ENCODE measurements at places on chromosomes 3 and 15. TPM values are rescaled to one million over a fixed set of nuclear protein-coding genes. Genes with fewer than 3 reads are reported as not detected.
A peak's percentile ranks its signal among the peaks of the same experiment; 100 is the strongest.

GRCh38 chr15:82533801-82534200 is 6.5 kb downstream of the RPS17 start:
- H3K36me3 ChIP-seq, result peaks cover 45% of the 10 kb centered on the region
- H3K27me3 ChIP-seq, result no peaks in the 10 kb centered on the region
- H3K4me1 ChIP-seq, result peaks cover 40% of the 10 kb centered on the region
- H3K27ac ChIP-seq, result no peak overlapping the region
- no peak overlapping the region for H3K4me3 ChIP-seq
- DNase-seq, result no peak

DNA sequence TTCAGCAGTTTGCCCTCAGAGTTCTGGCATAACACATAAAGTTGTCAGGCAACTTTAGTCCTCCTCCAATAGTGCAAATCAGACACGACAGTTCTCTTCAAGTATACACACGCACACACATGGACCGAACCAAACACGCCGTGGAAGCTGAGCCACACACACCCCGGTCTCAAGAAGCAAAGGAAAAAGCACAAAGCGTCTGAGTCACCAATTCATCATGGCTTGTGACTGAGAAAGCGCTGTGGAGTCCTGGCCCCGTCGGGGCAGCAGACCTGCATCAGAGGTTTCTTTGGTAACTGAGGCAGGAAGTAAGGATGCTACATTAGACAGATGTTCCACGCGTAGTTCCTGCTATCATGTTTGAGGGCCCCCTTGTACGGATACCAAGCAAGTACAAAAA is 85.7 kb downstream of the VGLL4 start:
- peaks cover 88% of the 10 kb centered on the region for H3K4me1 ChIP-seq
- peak overlapping the region; percentile 71 for H3K27ac ChIP-seq
- no peaks in the 10 kb centered on the region for H3K36me3 ChIP-seq
- no peaks in the 10 kb centered on the region for H3K27me3 ChIP-seq
- DNase-seq, result no peak
- no peak overlapping the region for H3K4me3 ChIP-seq

DNA sequence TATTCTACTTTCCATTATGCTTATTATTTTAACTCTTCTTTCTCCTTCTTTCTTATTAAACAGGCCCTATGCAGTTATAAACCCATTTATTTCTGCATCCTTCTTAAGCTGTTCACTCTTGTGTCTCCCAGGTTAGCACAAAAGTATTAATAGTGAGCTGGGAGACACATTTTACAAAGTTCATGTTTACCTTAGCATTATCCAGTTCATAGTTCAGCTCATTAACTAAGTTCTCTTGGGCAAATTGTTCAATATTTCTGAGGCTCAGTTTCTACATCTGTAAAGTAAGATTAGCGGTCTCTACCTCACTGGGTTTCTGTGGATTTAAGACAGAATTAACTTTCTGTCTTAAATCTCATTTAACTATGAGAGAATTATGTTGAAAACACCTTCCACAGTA is 31.2 kb upstream of the UMPS start:
- no peak for DNase-seq
- H3K4me1 ChIP-seq, result no peaks in the 10 kb centered on the region
- no peaks in the 10 kb centered on the region for H3K27me3 ChIP-seq
- H3K36me3 ChIP-seq, result peaks cover 3% of the 10 kb centered on the region
- no peak overlapping the region for H3K27ac ChIP-seq

- H3K4me1 ChIP-seq, result peaks cover 8% of the 10 kb centered on the region
- no peak for DNase-seq
- no peaks in the 10 kb centered on the region for H3K36me3 ChIP-seq
These were observed 23.7 kb upstream of the ARL8B start for GRCh38 chr3:5098346-5098745.

DNA sequence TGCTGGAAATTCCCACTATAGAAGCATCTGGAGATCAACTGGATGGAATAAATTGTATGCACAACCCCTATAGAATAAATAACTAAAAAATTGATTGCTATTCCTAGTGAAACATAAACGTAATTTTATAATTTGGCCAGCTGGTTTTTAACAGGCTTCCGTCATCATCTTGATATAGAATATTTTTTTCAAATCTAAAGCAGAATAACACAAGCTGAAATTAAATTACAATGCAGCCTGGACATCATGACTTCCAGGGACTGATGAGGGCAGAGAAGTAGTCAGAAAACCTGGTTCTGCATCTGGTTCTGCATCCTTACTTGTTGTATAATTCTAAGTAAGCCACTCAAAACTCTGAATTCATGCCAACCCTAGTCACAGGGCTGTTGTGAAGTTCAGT is 146.1 kb downstream of the MEX3B start:
- no peaks in the 10 kb centered on the region for H3K27me3 ChIP-seq
- DNase-seq, result no peak
- H3K4me1 ChIP-seq, result no peaks in the 10 kb centered on the region
- no peak overlapping the region for H3K4me3 ChIP-seq
- H3K36me3 ChIP-seq, result no peaks in the 10 kb centered on the region
- H3K27ac ChIP-seq, result no peak overlapping the region

- peaks cover 56% of the 10 kb centered on the region for H3K4me1 ChIP-seq
- H3K27me3 ChIP-seq, result no peaks in the 10 kb centered on the region
- peaks cover 87% of the 10 kb centered on the region for H3K36me3 ChIP-seq
These were observed 4.5 kb downstream of the EIF4A2 start for GRCh38 chr3:186787642-186788481.

GRCh38 chr15:43440721-43441281 is 52.2 kb downstream of the TP53BP1 start:
- H3K27me3 ChIP-seq, result no peaks in the 10 kb centered on the region
- peak overlapping the region; percentile 64 for H3K27ac ChIP-seq

DNA sequence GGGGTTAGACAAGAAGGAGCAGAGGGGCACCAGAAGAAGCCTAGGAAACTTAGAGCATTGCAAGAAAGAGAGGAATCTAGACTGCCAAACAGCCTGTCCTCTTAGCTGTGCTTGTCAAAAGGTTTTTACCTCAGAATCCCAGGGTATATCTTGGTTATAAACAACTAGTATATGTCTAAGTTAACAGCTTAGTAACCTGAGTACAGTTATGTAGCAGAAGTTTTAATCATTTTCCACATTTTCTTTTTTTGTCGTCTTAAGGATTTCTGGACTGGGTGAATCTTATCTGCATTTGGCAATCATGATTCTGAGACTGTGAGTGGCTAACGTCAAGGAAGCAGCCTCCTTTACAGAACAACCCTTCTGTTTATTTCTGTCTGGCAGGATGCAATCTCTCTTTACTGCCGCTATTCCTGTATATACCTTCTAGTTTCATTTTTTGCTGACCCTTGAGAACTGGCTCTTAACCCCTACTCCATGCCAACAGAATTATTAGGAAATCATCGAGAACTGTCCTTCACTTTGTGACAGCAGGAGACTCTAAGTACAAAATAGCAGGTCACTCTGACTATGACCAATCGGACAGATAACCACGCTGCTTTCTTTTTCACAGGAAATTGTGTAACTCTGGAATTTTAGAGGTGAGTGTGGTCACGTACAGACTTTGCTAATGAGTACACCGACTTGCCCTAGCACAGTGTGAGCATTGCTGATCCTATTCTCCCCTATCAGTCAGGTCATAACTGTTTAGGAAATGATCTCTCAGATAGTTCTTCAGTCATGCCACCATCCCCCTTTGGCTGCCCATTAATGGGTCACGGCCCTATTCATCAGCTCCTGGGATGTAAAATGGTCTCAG is 3.3 kb upstream of the CP start:
- no peak for DNase-seq
- peaks cover 16% of the 10 kb centered on the region for H3K4me1 ChIP-seq
- H3K36me3 ChIP-seq, result no peaks in the 10 kb centered on the region
- peak overlapping the region; percentile 61 for H3K27ac ChIP-seq
- H3K4me3 ChIP-seq, result peak overlapping the region; percentile 37
- H3K27me3 ChIP-seq, result no peaks in the 10 kb centered on the region

DNA sequence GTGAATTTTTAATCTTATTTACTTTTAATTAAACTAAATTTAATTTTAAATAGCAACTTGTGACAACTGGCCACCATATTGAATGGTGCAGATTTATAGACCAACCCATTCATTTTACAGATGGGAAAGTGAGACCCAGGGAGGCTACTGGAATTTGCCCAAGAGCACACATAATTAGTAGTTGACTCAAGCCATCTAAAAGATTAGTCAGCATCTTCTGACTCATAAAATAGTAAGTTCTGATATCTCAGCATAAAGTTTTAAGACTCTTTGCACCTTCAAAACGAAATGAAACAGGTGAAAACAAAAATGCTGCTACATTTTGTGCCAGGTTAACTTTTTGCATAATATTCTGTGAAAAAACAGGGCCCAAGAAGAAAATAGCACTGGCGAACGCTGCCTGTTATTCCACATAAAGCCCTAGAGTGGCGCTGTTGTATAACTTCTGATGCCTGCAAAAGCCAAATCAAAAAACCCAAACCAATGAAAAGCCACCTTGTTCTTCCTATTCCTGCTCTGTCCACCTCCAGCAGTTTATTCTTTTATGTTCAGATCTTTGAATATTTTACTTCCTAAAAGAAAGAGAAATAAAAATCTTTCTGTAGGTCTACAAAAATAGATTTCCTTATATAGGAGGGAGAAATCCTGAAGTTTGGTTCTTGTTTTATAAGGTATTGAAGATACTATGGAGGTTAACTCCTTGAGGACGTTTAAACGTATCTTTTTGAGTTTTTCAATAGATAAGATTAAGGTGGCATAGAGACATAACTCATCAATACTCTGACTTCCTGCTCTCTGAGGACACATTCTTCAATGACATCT is 62.8 kb downstream of the OTOL1 start:
- no peak overlapping the region for H3K4me3 ChIP-seq
- peaks cover 4% of the 10 kb centered on the region for H3K4me1 ChIP-seq
- no peak overlapping the region for H3K27ac ChIP-seq
- H3K36me3 ChIP-seq, result no peaks in the 10 kb centered on the region

DNA sequence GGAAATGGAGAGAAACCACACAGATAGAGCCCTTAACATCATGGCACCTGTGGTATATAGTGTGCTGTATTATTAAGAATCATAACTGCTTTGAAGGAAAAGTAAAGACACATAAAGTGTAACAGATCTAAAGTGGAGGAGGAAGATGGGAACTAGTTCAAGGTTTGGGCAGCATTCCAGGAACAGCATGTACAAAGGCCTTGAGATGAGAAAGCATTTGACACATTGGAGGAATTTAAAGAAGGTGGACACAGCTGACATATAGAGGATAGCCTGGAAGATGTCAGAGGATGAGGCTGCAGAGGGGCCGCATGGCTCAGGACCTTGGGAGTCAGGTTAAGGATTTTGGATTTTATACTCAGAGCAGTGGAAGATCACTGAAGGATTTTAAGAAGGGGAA is 39.0 kb downstream of the LRTM1 start:
- no peaks in the 10 kb centered on the region for H3K36me3 ChIP-seq
- H3K4me1 ChIP-seq, result peaks cover 13% of the 10 kb centered on the region
- DNase-seq, result no peak
- no peak overlapping the region for H3K27ac ChIP-seq
- H3K27me3 ChIP-seq, result no peaks in the 10 kb centered on the region

GRCh38 chr15:100712226-100712625 is 109.8 kb downstream of the ASB7 start:
- no peaks in the 10 kb centered on the region for H3K36me3 ChIP-seq
- no peak overlapping the region for H3K4me3 ChIP-seq
- no peaks in the 10 kb centered on the region for H3K27me3 ChIP-seq
- DNase-seq, result peak; percentile 53
- peaks cover 19% of the 10 kb centered on the region for H3K4me1 ChIP-seq

- H3K36me3 ChIP-seq, result no peaks in the 10 kb centered on the region
- no peak overlapping the region for H3K27ac ChIP-seq
- H3K4me3 ChIP-seq, result no peak overlapping the region
- no peak for DNase-seq
- H3K4me1 ChIP-seq, result peaks cover 18% of the 10 kb centered on the region
These were observed 104.2 kb downstream of the ITPR1 start for GRCh38 chr3:4597208-4597985.

DNA sequence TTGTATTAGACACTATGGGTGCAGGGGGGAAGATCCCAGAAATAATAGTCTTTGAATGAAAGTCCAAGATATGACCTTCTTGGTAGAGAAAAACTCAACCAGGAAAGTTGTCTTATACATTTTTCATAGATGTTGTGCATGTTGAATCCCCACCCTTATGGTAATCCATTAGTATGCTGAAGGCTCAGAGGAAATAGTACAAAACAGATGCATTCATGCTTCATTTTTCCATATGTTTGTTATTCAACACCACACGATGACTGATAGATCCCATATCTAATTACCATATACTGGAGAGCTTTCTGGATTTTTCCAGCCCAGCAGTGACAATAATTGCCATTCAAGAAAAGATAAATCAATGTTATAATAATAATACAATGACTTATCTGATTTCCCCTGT is 487.4 kb downstream of the FGF12 start:
- no peaks in the 10 kb centered on the region for H3K27me3 ChIP-seq
- DNase-seq, result no peak
- no peak overlapping the region for H3K4me3 ChIP-seq
- H3K27ac ChIP-seq, result no peak overlapping the region
- H3K36me3 ChIP-seq, result no peaks in the 10 kb centered on the region

DNA sequence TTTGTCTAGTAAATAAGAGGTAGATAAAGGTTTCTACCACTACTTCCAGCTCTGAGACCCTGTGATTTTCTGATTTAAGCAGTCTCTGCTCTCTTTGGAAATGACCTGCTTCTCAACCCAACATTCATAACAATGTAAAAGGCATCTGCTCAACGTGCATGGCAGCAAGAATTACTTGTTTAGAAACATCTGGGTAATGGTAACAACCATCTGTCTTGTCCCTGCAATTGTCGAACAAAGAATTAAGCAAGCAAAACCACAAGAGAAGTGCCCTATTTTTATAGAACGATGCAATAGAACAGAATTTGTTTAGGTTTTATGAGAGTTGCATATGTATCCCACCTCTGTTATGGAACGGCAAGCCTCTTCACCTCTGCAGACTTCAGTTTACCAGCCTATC is 7.1 kb upstream of the FSIP1 start:
- peaks cover 25% of the 10 kb centered on the region for H3K4me1 ChIP-seq
- no peaks in the 10 kb centered on the region for H3K36me3 ChIP-seq
- no peak for DNase-seq
- no peaks in the 10 kb centered on the region for H3K27me3 ChIP-seq
- H3K27ac ChIP-seq, result no peak overlapping the region

- no peaks in the 10 kb centered on the region for H3K36me3 ChIP-seq
- H3K27ac ChIP-seq, result peak overlapping the region; percentile 65
- peak overlapping the region; percentile 58 for H3K4me3 ChIP-seq
- peaks cover 10% of the 10 kb centered on the region for H3K4me1 ChIP-seq
- peak; percentile 77 for DNase-seq
These were observed 1.4 kb downstream of the LMOD3 start for GRCh38 chr3:69120879-69121464.

The ADAMTS9 gene
- polyA plus RNA-seq, result 22.8 TPM

The POU1F1 gene
- polyA plus RNA-seq, result not detected

The TNNC1 gene
- 9,937 TPM for polyA plus RNA-seq

The CCDC32 gene
- polyA plus RNA-seq, result 25.0 TPM

The SLITRK3 gene
- polyA plus RNA-seq, result not detected

The CCDC80 gene
- polyA plus RNA-seq, result 28.7 TPM

The IQCH gene
- 0.29 TPM for polyA plus RNA-seq

The KY gene
- 3.4 TPM for polyA plus RNA-seq

Measured in heart right ventricle (tissue), 16 donors.